ENCODE measurements at places on chromosomes 5 and 9. TPM values are rescaled to one million over a fixed set of nuclear protein-coding genes. Genes with fewer than 3 reads are reported as not detected.
A peak's percentile ranks its signal among the peaks of the same experiment; 100 is the strongest.

GRCh38 chr5:59845730-59846129 lies 47.8 kb downstream of the PDE4D start:
- DNase-seq: no peak

DNA sequence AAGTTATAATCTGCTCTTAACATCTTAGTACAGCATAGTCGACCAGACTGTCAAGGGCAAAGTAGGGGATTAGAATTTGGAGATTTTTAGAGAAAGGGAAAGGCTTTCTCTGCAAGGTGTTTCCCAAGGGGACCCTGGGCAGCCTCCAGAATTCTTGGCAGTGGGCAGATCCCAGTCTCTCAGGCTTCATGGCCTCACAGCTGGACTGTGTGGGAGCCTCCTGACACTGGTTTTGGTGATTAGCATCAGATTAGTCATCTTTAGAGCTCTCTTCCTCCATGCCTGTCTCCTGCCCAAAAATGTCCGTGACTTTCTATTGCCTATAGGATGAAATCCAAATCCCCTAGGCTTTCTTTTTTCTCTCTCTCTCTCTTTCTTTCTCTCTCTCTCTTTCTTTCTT lies 370.7 kb downstream of the ZSWIM6 start:
- DNase-seq: no peak

DNA sequence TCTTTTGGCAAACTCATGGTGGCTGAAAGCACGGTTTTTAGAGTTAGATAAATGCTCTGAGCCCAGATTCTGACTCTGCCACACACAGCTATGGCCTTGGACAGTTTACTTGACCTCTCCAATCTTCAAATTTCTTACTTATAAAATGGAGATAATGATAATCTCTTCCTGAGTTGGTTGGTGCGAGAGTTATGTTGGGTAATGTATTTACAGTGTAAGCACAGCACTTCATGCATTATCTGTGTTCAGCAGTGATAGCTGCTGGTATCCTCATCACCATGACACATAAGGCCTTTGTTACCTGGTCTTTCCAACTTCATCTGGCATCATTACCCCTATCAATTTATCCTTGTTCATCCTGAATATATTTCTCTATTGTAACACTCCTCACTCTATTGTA lies 178.8 kb upstream of the ELL2 start:
- no peak for DNase-seq

GRCh38 chr9:121321016-121321503 lies 49.0 kb downstream of the STOM start:
- no peak for DNase-seq

DNA sequence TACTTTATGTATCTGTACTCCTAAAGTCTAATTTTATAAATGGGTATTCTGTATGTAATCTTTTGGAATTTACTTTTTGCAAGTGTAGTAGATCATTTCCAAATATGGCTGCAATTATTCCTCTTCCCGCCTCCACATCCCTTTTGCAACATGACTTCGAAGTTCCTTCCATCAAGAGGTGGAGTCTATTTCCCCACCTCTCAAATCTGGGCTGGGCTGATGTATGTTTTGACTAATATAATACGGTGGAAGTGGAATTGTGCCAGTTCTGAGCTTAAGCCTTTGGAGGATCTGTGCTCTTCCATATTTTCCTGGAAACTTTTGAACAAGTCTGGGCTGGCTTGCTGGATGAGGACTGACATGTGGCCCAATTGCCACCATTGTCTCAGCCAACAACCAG lies 155.9 kb downstream of the FGF18 start:
- DNase-seq: no peak

- peak; percentile 71 for DNase-seq
Measured at GRCh38 chr5:172768573-172769341, 2.2 kb downstream of the DUSP1 start.

GRCh38 chr9:118183576-118183975 lies 479.4 kb downstream of the TLR4 start:
- no peak for DNase-seq

DNA sequence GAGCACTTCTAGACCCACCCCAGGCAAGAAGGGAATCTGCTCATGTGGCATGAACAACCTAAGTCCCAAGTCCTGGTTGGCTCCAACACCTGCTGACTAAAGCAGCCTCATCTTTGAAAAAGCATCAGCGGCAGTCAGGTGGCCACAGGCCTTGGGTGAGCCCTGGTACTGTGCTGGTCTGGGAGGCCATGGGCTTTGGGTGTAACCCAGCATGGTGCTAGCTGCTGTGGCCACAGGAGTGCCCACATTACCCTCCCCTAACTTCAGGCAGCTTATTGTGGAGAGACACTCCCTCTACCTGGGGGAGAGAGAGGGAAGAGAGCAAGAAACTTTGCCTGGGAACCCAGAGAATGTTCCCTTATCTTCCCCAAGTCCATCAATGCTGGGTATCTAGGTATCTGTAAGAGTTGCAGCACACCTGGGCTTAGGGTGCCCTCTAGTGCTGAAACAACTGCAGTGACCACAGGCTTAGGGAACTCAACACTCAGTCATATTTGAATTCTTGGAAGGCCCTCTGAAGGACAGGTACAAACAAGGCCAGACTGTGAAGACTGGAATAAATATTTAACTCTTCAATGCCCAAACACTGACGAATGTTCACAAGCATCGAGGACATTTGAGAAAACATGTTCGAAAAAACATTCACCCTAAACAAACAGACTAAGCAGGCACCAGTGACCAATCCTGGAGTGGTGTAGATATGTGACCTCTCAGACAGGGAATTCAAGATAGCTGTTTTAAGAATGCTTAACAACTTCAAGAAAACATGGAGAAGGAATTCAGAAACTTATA lies 69.9 kb upstream of the OR2K2 start:
- DNase-seq: no peak

DNA sequence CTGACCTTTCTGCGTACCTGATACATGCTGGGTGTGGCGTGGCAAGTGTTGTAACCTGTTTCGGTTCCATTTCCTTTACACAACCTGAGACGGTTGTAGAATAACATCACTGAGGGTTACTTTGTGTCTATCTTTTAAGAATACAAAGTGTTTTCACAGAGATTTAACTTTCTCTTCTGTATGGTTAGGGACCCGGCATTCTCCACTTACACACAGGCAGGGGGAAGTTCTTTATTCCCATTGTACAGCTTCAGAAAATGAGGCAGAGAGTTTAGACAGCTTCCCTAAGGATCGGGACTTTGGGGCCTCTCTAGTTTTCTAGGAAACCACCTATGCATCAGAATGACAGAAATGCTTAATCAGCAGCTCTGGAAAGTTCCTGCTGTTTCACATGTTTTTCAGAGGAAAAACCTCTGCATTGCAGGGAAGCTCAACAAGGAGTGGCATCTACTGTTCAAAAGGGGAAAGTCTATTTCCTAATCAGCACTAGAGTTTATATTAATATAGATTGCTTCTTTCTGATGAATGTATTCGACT lies 41.3 kb downstream of the CAST start:
- DNase-seq: no peak

The FOXD4 gene
- 0.54 TPM for total RNA-seq

GRCh38 chr5:112691758-112692157 lies 45.9 kb upstream of the APC start:
- no peak for DNase-seq

The PRDM9 gene
- not detected for total RNA-seq

The RNF180 gene
- not detected for total RNA-seq

The SLCO6A1 gene
- total RNA-seq: not detected

The SET gene
- total RNA-seq: 283 TPM

The TMEFF1 gene
- 1.5 TPM for total RNA-seq

DNA sequence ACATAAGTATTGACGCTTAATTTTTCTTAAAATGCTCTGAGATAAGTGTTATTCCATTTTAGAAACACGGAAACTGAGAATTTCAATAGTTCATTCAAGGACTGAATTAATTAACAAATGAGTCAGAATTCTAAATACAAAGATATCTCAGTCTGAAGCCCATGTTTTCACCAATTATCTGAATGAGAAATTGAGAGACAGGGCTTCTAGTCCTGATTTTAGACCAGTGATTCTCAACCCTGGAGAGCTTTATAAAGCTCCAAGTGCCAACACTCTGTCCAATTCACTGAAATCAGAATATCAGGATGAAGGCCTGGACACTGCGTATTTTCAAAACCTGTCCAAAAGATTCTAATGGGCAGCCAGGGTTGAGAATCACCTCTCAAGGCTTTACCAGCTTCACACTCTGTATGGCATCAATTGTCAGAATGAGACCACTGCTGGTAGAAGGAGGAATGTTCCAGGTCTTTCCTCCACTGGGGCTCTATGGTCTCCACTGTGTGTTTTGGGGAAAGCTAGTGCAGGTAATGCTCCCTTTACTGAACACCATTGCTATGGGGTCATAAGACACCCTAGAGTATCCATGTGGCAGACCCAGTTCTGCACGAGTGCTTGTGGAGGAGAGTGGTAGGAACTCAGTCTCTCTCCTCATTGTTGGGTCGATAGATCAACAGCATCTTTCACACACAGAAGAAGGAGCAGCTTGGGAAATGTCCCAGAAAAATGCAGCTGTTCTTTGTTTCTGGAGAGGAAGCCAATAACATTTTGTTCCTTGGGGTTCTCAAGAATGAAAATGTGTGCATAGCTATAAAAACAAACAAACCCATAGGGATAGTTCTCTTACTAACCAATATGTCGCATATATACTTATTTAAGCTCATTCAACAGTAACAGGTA lies 99.7 kb upstream of the OSMR start:
- DNase-seq: no peak

The CCL21 gene
- not detected for total RNA-seq

The FBP2 gene
- total RNA-seq: not detected

DNA sequence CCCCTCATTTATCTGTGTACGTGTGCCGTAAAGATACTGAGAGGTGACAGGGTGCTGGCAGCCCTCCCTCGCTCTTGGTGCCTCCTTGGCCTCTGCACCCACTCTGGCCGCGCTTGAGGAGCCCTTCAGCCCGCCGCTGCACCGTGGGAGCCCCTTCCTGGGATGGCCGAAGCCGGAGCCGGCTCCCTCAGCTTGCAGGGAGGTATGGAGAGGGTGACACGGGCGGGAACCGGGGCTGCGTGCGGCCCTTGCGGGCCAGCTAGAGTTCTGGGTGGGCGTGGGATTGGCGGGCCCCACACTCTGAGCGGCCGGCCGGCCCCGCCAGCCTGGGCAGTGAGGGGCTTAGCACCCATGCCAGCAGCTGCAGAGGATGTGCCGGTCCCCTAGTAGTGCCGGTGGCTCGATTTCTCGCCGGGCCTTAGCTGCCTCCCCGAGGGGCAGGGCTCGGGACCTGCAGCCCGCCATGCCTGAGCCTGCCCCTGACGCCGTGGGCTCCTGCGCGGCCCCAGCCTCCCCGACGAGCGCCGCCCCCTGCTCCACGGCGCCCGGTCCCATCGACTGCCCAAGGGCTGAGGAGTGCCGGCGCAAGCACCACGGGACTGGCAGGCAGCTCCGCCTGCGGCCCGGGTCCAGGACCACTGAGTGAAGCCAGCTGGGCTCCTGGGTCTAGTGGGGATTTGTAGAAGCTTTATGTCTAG lies 21.6 kb downstream of the NKX2-5 start:
- DNase-seq: no peak

GRCh38 chr5:155871623-155872022 lies 455.3 kb upstream of the SGCD start:
- no peak for DNase-seq

DNA sequence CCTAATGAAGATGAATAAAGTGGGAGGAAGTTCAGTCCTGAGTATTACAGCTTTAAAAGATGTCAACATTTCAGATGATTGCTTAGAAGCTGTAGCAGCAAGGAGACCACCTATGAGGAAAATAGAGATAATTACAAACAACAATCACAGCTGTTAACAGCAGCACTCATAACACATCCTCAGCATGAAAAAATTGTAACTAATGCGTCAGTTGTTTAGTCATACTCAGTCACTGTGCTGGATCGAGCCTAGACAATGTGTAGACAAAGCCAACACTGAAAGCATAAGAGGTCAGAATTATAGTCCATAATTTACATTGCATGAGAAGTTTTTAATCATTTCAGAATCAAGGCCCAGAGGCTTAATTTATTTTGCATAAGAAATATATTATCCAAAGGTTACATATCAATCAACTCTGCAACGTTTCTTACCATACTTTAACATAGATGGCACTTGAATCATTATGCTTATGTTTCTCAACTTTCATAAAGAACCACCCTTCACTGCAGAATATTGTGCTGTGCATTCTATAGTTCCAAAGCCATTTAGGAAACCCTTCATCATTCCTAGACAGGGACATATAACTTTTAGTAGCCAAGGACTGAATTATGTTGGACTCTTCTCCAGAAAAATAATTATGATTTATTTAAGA lies 60.2 kb upstream of the HAPLN1 start:
- no peak for DNase-seq

The PTPRD gene
- total RNA-seq: not detected

DNA sequence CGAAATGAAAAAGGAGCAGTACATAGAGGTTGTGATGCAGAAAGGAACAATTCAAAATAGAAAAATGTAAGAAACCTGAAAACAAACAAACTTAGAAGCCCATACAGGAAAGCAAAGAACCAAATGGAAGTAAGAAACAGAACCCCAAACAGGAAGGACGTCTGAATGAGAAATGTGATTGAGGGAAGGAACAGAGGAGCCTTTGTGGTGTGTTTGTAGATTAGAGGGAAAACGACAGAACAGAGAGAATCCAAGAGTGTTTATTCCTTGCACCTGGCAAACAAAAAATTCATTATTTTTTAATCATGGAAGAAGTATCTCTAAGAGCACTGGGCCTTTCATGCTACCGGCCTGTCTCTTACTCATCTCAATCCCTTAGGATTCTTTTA lies 67.8 kb upstream of the ZSWIM6 start:
- DNase-seq: no peak

GRCh38 chr5:105751908-105752307 lies 1918.8 kb downstream of the EFNA5 start:
- DNase-seq: no peak

DNA sequence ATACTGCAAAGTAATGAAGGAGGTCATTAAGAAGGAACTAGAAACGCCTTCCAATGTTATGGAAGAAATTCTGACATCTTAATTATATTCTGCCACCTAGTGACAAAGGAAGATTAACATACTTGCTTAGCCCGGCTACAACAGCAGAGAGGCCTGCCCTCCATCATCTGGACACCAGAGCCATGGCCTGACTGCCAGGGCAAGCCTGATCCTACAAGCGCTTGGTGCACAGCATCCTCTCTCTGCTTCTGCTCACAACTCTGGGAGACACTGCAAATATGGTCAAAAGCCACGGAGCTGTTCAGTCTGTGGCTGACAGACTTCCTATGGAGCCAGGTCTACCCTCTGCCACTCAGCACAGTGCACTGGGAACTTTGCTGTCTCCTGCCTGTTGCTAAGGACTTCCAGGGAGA lies 87.3 kb upstream of the SLC44A1 start:
- DNase-seq: peak; percentile 71

DNA sequence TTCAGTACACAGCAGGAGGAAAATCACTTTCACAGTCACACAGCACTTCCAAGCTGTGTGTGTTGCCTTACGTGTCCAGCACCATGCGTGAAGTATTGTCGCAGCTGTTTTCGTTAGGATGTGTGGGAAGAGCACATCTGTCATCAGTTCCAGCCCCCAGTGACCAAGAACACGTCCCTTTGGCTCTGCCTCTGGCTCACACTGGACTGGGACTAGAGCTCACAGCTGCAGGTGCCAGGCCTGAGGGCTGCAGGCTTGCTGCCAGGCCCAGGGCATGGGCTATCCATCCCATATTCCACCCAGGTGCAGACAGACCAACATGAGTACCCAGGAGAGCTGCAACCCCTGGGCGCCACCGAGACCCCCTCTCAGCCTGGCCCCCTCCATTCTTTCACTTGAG lies 60.5 kb upstream of the ANKRD33B start:
- DNase-seq: no peak

Data from HFFc6 (cell line).